BE2C (cell line): ENCODE measurements at places on chromosomes 7 and 10.

- no peak for DNase-seq
These were observed 487.7 kb upstream of the AUTS2 start for GRCh38 chr7:69110450-69111050.

DNA sequence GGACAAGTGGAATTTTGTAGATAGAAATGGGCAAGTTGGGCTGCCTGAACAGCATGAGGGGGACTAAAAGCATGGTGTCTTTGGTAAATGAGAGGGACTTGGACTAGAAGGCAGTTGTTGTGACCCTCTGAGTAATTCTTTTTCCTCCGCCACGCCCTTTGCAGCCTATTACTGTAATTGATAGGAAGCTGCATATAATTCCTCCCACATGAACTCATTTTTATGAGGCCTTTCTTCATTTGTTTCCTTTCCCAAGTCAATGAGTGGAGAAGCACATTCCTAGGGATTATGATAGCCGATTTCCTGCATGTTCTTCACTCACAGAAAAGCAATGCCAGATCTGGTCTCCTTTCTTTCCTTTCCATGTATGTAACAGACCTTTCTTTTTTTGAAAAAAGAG, 27.7 kb downstream of the ZSCAN25 start:
- DNase-seq = no peak

- no peak for DNase-seq
These were observed 126.3 kb downstream of the MAD1L1 start for GRCh38 chr7:2106440-2106839.

DNA sequence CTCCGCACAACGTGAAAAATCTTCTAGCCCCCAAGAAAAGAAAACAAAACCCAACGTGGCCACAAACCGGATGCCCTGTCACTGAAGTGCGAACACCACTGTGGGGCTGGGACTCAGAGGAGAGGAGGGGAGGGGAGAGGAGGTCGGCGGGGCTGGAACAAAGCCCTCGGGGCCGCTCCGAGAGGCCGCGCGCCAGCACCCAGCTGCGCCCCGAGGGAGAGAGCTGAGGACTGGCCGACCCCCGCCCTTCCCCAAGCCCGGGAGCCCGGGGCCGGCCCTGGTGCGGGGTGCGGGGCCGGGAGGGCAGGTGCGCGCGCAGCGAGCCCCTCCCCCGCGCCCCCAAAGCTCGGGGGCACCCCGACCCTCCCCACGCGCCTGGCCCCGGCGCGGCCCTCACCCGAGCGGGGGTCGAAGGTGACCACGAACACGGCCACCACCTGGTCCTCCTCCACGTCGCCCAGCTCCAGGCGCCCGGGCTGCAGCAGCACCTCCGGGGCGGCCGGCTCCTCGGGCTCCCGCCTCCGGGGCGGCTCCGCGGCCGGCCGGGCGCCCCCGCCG, 398 bp downstream of the DENND11 start:
- peak; percentile 64 for DNase-seq

- DNase-seq = no peak
These were observed 7.7 kb downstream of the MACROH2A2 start for GRCh38 chr10:70060389-70060788.

DNA sequence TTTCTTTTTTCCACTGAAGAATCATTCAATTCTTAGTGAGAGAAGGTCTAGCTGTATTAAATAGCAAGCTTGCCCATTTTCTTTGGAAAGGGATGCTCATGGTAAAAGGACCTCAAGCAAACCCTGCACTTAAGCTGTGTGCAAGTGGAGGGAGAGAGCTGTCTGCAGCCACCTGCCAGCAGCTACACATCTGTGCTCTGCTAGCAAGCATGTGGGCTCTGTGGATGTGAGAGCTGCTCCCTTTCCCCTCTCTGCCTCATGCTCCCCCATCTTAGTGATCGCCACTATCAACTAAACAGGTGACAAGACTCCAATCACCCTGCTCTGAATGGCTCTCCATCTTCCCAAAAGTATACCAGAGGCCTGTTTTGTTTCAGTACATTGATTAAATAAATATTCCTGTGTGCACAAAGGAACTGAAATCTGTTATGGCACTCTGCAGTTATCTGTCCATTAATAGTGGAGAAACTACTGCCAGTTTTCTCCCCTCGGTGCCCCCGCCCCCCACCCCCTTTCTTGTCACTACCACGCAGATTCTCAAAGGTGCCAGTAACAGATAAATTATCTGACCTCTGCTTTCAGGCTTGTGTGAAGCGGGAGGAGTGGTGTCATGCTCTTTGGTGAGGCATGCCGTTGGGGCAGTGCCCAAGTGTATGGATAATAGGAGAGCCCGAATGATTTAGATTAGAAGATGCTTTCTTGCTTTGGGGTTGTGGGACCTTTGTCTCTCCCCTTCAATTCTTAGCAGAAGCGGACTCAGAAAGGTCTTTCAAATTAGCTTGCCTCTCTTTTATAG, 26.4 kb downstream of the AUTS2 start:
- peak; percentile 45 for DNase-seq

- DNase-seq = peak; percentile 19
These were observed 680 bp downstream of the C7orf57 start for GRCh38 chr7:48035967-48036478.

GRCh38 chr10:7952266-7952665, 102.2 kb upstream of the GATA3 start:
- DNase-seq = no peak

DNA sequence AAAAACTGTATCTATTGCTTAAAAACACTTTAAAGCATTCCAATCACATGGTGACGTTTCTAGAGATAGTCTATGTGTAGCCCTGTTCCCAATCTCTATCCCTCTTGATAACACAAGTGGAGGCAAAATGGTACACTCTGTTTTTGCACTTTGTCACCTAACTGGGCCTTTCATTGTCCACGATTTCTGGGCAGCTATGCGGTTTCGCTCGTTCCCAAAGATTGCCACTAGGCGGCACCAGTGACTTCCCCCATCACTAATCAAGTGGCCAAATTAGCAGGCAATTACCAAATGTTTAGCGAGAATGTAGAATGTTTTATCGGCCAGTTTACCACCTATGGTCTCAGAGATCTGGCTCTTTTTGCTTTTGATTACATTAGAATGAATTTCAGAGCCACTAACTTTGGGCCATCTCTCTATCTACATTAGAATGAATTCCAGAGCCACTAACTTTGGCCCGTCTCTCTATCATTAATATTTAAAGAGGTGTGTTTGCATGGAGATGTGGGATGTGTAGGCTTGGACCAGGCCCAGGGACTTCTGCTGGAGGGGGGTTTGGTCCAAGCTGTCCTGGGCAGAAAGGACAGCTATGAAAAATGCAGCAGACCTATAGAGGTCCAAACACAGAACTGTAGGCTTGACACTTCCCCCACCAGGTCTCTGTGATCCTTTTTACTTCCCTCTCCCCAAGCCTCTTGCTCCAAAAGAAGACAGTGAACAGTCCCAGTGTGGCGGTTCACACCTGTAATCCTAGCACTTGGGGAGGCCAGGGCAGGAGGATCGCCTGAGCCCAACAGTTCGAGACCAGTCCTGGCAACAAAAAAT, 90.1 kb downstream of the EPC1 start:
- DNase-seq = peak; percentile 49

GRCh38 chr7:148626828-148627227, 36.3 kb downstream of the C7orf33 start:
- no peak for DNase-seq

DNA sequence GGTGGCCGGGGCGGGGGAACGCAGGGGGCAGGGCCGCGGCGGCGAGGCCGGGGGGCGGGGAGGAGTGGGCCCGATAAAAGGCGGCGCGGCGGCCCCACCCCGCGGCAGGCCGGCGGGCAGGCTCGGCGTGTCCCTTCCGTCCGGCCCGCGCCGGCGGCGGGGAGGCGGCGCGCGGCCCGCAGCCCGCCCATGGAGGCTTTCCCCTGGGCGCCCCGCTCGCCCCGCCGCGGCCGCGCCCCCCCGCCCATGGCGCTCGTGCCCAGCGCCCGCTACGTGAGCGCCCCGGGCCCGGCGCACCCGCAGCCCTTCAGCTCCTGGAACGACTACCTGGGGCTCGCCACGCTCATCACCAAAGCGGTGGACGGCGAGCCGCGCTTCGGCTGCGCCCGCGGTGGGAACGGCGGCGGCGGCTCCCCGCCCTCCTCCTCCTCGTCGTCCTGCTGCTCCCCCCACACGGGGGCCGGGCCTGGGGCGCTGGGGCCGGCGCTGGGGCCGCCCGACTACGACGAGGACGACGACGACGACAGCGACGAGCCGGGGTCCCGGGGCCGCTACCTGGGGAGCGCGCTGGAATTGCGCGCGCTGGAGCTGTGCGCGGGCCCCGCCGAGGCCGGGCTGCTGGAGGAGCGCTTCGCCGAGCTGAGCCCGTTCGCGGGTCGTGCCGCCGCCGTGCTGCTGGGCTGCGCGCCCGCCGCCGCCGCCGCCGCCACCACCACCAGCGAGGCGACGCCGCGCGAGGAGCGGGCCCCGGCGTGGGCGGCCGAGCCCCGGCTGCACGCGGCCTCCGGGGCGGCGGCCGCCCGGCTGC, at the start of gene NANOS1:
Gene NANOS1, plus strand, starts transcription at position 102 of the 808 bp plus-strand sequence. Its CDS starts 88 bp downstream, at position 190.
- DNase-seq = peak; percentile 57

DNA sequence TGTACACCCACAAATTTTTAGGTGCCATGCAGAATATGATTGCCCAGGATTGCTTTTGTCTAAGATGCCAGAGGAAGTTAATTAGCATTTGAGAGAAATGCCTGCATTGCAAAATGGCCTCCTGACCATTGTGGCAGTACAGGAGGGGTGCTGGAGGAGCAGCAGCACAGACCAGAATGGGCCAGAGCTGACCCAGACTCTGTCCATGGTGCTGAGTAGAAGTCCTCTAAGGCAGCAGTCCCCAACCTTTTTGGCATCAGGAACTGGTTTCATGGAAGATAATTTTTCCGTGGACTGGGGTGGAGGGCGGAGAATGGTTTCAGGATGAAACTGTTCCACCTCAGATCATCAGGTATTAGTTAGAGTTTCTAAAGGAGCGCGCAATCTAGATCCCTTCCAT, 217.8 kb upstream of the AGK start:
- no peak for DNase-seq

- DNase-seq = no peak
These were observed 16.0 kb downstream of the AKR1C8 start for GRCh38 chr10:5168897-5169420.

DNA sequence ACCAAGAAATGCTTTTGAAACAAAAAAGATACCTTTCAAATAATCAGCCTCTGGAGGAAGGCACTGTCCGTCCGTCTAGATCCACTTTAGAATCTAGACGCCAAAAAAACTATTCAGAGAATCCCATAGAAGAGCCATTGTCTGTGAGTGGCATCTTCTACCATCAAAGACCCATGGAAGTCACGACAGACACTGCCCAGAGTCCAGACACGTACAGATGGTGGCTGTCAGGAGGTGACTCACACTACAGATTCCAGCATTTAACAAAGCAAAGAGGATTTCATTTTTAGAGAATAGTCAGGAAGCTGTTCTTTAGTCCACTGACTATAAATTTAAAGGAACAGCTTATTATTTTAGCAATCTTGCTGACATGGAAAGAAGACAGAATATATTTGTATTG, 11.7 kb downstream of the C1QL3 start:
- DNase-seq = no peak

DNA sequence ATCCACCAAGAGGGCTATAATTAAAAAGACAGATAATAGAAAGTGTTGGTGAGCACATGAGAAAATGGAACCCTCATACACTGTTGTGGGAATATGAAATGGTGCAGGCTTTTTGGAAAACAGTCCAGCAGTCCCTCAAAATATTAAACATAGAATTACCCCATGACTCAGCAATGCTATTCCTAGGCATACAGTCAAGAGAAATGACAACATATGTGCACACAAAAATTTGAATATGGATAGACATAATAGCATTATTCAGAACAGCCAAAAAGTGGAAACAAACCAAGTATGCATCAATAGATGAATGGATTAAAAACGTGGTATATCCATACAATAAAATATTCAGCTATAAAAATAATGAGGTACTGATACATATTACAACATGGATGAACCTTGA, 64.5 kb upstream of the GDF10 start:
- DNase-seq = no peak

DNA sequence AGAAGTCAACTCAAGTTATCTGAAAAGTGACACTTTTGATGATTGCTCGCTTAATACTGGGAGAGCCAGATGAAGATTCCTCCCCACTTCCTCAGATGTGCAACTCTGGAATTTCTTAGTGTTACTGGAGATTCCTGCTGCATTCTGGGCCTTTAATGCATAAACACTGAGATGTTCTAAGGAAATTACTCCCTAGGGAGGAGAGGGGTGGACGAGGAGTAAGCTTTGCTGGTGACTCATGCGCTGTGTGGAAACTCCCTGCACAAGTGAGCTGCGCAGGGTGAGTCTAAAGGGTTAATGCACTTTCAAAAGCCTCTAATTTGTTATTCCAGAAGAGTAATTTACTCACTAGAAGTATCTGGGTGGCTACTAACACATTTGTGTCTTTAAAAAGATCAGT, 46.3 kb downstream of the EGFR start:
- peak; percentile 47 for DNase-seq

DNA sequence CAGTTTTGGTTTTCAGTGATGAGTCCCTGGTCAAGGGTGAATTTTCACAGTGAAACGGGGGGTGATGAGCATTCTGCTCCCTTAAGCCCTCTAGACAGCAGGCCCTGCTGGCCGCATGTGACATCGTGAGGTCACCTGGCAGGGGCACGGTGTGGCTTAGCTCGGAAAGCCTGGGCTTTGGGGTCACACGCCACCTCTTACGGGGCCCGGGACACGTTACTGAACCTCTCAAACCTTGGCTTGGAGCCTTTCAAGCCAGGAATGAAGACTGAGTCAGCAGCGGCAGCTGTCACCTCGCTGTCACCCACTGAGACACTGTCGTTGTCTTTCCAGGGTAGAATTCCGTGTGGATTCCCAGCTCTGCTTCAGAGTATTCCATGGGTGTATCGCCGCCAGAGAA, 4.1 kb downstream of the GET4 start:
- DNase-seq = no peak

DNA sequence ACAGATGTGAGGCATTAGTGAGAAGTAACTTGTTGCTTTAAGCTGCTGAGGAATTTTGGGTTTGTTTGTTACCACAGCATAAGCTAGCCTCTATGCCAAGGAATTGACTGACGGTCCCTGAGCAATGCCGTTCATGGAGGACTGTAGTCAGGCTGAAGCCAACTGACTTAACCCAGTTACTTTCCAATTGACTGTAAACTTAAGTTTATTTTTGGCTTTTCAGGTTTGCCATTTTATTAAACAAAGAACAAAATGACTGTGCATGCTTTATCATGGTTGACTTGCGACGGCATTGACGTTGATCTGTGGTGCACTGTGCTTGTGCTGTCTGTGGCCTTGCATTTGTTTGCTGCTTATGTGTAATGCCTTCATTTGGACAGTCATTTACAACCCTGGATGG, 53.5 kb downstream of the DNAJB9 start:
- no peak for DNase-seq
